Renal cortex interstitium (tissue), 15 donors: ENCODE measurements at places on chromosomes 1 and 21.

GRCh38 chr1:193348769-193349535, 162.5 kb upstream of the B3GALT2 start:
- DNase-seq: no peak

DNA sequence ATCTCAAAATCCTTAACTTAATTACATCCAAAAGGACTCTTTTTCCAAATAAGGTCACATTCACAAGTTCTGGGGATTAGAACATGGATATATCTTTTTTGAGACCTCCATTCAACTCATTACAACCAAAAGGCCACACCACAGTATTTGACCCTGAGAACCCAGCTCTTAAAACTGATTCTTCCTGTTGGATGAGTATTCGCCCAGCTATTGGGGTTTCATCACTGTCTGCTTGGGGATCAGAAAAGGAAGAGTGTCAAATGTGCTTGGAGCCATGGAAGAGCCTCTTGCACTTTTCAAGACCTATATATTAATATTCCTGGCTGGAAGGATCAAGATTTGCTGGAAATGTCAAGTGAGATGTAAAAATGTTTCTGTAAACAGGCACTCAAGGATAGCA, 5.4 kb upstream of the TINAGL1 start:
- DNase-seq: no peak

GRCh38 chr21:35838350-35838749, 222.0 kb downstream of the SETD4 start:
- no peak for DNase-seq

- DNase-seq: no peak
Observed at GRCh38 chr21:27371115-27371974, 404.5 kb upstream of the ADAMTS5 start.

- no peak for DNase-seq
Observed at GRCh38 chr1:20454004-20454403, 32.0 kb downstream of the CAMK2N1 start.

- DNase-seq: no peak
Observed at GRCh38 chr21:38825269-38825668, 19.5 kb downstream of the ETS2 start.
